ENCODE measurements at places on chromosomes 11 and 22.

DNA sequence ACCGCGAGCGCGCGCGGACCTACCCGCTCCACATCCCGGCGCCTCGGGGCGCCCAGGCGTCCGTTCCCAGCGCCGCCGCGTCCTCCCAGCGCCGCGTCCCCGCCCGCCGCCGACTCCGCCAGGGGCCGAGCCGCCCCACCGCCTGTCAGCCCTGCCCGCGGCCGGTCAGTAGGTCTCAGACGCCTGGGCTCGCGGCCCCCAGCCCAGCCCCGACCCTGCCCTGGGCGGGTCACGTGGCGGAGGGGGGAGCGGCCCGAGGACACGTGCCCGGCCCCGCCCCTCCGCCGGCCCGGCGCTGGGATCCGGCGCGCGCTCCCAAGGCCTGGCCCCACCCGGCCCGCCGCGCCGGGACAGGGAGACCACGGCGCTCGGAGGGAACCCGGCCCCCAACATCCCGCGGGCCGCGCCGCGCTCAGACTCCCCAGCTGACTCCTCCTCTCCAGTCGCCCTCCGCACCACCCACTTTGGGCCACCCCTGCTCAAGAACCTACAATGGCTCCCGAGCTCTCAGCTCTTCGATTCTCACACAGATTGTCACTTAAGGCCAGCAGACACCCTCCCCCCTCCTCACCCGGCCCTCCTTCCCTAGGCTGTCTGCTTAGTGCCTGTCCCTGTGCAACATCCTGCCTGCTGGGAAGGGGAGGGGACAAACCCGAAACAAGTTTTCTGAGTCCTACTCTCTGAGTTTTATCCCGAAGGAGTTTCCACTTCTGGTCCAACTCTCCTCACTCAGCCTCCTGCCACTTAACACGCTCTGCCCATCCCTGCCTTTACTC is at the start of gene RAB3IL1:
TSS of gene RAB3IL1 (minus strand) at position 233 of the 776 bp plus-strand sequence. CDS start at position 34, 199 bp downstream.
- DNase-seq = no peak

DNA sequence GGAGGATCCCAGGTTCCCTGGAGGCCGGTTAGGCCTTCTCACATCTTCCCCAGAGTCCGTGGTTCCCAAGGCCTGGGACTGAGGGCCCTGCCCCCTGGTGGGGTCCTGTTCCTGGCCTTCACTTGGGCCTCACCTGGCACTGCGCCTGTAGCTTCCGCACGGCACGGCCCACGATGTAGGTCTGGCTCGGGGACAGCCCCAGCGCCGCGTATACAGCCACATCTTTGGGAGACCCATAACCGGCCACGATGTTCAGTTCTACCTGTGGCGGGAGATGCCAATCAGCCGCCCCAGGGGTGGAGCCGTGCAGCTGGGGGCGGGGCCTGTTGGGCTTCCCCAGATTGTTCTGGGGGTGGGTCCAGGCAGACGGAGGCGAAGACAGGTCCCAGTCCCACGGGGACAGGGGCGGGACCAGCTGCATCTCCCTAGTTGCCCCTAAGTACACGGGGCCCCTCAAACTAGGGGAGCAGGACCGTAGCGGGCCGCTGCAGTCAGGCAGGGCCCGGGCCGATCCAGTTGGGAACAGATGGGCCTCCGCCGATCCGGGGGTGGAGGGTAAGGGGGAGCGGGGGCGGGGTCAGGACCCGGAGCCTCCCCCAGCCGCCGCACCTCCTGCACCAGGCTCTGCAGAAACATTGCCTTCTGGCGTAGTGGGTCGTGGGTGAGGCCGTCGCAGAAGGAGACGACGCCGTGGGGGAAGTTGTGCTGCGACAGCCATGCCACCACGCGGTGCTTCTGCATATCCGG is 10.1 kb downstream of the AIP start:
- peak; percentile 52 for DNase-seq

DNA sequence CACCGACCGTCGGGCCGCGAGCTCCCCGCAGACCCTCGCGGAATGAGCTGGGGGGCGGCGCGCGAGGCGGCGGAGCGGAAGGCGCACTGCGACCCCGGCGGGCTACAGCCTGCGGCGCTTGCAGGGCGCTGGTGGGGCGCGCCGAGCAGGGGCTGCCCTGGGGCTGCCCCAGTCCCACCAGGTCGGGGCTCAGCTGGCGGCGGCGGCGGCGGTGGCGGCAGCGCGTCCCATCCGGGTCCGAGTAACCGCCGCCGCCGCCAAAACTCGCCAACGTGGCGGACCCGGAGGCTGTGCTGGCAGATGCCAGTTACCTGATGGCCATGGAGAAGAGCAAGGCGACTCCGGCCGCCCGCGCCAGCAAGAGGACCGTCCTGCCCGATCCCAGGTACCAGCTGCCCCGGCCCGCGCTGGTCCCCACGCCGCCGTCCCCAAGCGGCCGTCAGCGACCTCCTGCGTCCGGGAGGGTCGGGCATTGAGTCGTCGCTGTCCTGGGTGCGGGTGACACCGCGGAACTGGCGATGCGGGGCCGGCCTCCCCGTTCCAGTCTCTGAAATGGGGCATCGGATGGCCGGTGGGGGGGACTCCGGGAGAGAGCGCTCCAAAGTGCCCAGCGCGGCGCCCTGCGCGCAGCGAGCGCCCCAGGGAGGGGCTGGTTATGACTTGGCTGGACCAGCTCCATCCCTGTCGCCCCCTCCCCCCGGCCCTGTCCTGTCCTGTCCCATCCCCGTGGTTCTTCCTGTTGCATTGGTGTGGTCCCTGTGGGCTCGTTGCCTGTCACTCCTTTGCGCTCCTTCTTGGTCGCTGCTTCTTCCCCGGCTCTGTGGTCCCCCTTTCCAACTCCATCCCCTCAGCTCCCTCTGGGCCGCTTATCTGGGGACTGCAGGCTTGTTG is 63.5 kb downstream of the CRYBB2 start:
- DNase-seq = no peak

DNA sequence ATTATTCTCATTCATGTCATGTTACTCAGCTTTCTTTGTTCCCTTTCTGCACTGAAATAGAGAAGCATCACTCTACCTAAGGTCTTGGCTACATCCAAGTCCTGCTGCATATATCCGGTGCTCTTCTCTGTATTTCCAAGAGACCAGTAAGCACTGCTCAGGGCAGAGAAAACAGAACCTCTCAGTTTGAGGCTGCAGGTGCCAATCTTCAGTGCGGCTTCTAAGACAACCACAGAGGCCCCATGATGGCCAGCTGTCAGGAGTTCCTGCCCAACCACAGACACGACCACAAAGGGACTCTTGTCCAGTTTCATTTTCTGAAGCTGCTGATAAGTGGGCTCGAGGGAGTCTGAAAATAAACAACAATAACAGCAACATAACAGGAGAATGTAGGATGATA is 378.4 kb upstream of the PITPNB start:
- no peak for DNase-seq

- DNase-seq = no peak
Measured at GRCh38 chr11:16909359-16910035, 104.7 kb downstream of the PLEKHA7 start.

DNA sequence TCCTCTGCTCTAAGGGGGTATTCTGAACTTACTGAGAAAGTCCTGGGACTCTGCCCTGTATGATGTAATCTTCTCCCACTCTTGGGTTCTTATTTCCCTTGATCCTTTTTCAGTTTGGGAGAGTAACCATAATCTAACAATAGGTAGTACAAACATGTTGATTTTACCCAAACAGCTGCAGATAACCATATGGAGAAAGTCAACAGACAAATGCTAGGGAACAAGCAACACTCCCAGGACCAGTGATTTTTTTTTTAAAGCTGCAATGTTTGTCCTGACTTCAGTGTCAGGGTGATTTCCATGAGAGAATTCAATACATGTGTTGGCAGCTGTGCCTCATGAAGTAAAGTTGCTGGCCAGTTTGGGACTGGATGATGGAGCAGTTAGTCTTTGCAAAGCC is 156.5 kb downstream of the FCHSD2 start:
- no peak for DNase-seq

Measured in stimulated activated naive CD8-positive, alpha-beta T cell treated with anti-CD3 and anti-CD28 coated beads, Interleukin-15, Interleukin-2, amounts not matched to agents 100 U/mL and 50 U/mL, for 24 hours (primary cell).